Esophagus muscularis mucosa (tissue), 4 donors: ENCODE measurements at places on chromosomes 4 and X. TPM values are rescaled to one million over a fixed set of nuclear protein-coding genes. Genes with fewer than 3 reads are reported as not detected.
A peak's percentile ranks its signal among the peaks of the same experiment; 100 is the strongest.

DNA sequence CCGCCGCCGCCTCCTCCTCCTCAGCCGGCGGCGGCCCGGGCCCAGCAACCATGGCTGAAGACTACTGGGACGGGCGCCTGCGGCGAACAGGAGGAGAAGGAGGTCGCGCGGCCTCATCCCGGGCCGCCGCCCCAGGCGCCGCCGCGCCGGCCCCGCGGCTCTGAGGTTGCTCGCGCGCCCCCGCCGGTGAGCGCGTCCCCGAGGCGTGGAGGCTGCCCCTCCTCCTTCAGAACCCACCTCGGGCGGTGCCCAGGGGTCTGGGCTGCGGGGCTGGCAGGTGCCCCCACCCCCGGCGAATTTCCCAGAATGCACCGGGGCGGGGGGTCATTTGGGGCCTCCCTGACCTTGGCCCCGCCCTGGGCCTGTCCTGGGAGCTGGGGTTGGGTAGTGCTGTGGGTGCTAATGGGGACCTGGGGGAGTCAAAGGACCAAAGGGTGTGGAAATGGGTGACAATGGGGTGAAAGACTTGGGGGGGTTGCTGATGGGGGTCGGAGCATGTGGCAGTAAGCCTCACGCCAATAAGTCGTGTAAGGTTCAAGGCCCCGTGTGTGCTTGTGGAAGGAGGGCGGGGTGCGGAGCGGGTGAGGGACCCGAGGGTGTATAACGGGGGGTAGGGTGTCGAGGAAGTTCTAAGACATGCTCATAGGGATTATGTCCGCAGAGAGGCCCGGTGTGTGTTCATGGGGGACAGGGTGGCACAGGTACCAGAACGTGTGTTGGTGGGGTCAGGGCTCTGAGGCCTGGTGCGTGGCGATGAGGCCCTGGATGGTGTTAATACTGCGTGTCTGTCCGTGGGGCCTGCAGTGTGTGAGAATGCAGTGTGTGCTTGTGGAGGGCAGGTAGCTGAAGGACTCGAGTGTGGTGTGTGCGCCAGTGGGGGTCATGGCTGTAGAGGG lies 687 bp downstream of the CDK16 start:
- H3K27ac ChIP-seq, result peak overlapping the region; percentile 97
- no peaks in the 10 kb centered on the region for H3K27me3 ChIP-seq

- no peak for DNase-seq
- H3K4me3 ChIP-seq, result no peak overlapping the region
- H3K27me3 ChIP-seq, result no peaks in the 10 kb centered on the region
- no peak overlapping the region for H3K27ac ChIP-seq
- no peaks in the 10 kb centered on the region for H3K36me3 ChIP-seq
- no peaks in the 10 kb centered on the region for H3K4me1 ChIP-seq
Measured at GRCh38 chr4:54484383-54484782, 173.4 kb upstream of the KIT start.

The DMP1 gene
- total RNA-seq, result not detected

DNA sequence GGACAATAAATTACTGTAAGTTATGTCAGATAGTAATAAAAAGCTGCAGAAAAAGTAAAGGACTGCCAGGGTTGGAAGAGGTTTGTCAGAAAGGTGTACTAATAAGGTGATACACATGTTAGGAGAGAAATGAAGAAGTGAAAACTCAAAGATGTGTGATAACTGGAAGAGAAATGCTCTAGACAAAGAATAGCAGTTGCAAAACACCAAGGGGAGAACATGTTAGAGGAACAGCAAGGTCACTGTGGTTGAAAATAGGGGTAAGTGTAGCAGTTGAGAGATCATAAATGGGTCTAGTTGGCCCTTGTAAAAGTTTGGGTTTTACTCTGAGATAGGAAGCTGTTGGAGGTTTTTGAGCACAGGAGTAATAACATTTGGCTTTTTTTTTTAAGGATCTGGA lies 46.9 kb downstream of the HSPA4L start:
- H3K36me3 ChIP-seq, result no peaks in the 10 kb centered on the region
- no peak overlapping the region for H3K4me3 ChIP-seq
- H3K27ac ChIP-seq, result no peak overlapping the region
- DNase-seq, result no peak
- no peaks in the 10 kb centered on the region for H3K4me1 ChIP-seq

DNA sequence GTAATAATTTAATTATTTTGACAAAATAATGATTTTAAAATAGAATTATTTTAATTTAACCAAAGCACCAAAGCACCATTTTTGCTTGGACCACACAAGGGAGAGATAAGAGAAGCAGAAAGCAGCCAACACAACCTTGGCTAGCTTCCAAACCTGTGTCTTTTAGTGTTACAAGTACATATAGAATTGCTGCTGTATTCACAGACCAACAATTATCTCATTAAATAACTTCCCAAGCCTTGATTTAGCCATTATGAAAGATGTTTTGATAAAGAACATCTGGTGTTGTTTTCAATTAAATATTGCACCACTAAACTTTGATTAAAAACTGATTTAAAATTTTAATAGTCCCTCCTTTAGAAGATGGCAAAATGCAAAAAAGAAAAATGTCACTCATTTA lies 14.0 kb upstream of the IGFBP7 start:
- H3K4me3 ChIP-seq, result no peak overlapping the region
- H3K36me3 ChIP-seq, result no peaks in the 10 kb centered on the region
- no peak for DNase-seq
- H3K27ac ChIP-seq, result no peak overlapping the region
- no peaks in the 10 kb centered on the region for H3K27me3 ChIP-seq
- H3K4me1 ChIP-seq, result peaks cover 5% of the 10 kb centered on the region

DNA sequence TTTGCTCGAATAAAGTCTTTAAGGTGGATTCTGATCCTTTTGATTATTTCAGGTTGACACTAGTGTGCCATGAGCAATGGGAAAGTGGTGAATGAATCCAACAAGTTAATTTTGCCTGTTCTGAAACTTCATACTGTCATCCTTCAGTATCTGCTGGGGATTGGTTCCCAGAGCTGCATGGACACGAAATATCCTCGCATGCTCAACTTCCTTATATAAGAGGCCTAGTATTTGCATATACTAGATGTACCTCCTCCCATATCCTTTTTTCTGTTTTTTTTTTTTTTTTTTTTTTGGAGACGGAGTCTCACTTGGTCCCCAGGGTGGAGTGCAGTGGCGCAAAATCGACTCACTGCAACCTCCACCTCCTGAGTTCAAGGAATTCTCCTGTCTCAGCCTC lies 23.0 kb upstream of the PDS5A start:
- no peaks in the 10 kb centered on the region for H3K27me3 ChIP-seq
- no peaks in the 10 kb centered on the region for H3K4me1 ChIP-seq
- no peaks in the 10 kb centered on the region for H3K36me3 ChIP-seq
- H3K4me3 ChIP-seq, result no peak overlapping the region
- no peak for DNase-seq
- no peak overlapping the region for H3K27ac ChIP-seq

DNA sequence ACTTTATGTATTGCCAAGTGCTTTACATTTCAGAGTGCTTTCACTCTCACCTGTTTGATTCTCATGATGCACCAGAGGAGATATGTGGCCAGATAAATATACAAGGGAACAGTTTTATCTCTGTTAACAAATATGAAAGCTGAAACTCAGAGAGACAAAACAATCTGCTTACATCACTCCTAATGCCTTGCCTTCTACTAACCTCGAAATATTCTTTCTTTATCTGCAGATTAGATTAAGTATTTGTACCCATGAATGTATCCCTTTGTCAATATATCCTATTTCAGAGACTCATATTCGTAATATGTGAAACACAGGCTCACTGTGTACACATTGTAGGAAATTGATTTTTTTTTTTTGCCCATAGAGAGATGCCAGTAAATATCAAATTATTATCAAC lies 178.1 kb downstream of the NWD2 start:
- H3K27me3 ChIP-seq, result no peaks in the 10 kb centered on the region
- H3K4me3 ChIP-seq, result no peak overlapping the region
- DNase-seq, result no peak
- H3K27ac ChIP-seq, result no peak overlapping the region

DNA sequence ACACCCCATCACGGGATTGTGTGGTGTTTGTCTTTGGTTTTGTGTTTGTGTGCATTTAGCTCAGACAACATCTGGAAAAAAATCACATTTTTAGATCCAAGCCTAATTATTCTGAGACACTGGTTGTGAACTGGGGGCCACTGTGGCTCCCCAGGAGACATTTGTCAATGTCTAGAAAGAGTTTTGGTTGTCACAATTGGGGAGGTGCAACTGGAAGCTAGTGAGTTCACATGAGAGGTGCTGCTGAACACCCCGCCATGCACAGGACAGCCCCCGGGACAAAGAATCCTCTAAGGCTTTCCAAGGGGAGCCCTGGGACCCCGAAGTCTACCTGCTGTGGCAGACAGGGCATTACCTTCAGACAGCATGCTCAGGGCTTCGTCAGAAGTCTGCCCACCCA lies 26.5 kb downstream of the GPR143 start:
- H3K27ac ChIP-seq, result no peak overlapping the region
- H3K4me1 ChIP-seq, result no peaks in the 10 kb centered on the region
- DNase-seq, result no peak
- no peaks in the 10 kb centered on the region for H3K27me3 ChIP-seq

The ADGRG4 gene
- not detected for total RNA-seq

The SLC39A8 gene
- total RNA-seq, result 4.0 TPM

GRCh38 chr4:83558680-83559079 lies 22.8 kb downstream of the GPAT3 start:
- no peaks in the 10 kb centered on the region for H3K4me1 ChIP-seq
- no peak overlapping the region for H3K27ac ChIP-seq
- H3K27me3 ChIP-seq, result no peaks in the 10 kb centered on the region
- no peaks in the 10 kb centered on the region for H3K36me3 ChIP-seq
- DNase-seq, result no peak
- no peak overlapping the region for H3K4me3 ChIP-seq

The TEC gene
- 2.2 TPM for total RNA-seq

The SYN1 gene
- total RNA-seq, result 0.98 TPM

DNA sequence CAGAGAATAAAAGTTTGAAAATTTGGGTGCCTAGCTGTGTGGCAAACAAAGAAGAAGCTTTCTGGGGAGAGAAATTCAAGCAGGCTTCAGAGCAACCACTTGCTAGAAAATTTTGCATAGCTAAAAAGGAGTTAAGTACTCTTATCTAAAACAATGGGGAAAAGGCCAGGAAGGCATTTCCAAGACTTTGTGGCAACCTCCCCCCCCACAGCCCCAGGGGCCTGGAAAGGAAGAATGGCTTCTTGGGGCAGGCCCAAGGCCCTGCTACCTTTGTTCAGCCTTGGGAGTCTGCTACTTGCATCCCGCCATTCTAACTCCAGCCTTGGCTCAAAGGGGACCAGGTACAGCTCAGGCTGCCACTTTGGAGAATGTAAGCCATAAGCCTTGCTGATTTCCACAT lies 102.2 kb downstream of the PTCHD1 start:
- H3K4me1 ChIP-seq, result peaks cover 18% of the 10 kb centered on the region
- no peak overlapping the region for H3K27ac ChIP-seq
- no peak for DNase-seq
- no peaks in the 10 kb centered on the region for H3K36me3 ChIP-seq

GRCh38 chrX:30957753-30958152 lies 68.7 kb upstream of the TAB3 start:
- no peaks in the 10 kb centered on the region for H3K27me3 ChIP-seq
- H3K36me3 ChIP-seq, result no peaks in the 10 kb centered on the region
- no peak overlapping the region for H3K4me3 ChIP-seq
- no peaks in the 10 kb centered on the region for H3K4me1 ChIP-seq
- H3K27ac ChIP-seq, result no peak overlapping the region

The GAGE13 gene
- total RNA-seq, result not detected

DNA sequence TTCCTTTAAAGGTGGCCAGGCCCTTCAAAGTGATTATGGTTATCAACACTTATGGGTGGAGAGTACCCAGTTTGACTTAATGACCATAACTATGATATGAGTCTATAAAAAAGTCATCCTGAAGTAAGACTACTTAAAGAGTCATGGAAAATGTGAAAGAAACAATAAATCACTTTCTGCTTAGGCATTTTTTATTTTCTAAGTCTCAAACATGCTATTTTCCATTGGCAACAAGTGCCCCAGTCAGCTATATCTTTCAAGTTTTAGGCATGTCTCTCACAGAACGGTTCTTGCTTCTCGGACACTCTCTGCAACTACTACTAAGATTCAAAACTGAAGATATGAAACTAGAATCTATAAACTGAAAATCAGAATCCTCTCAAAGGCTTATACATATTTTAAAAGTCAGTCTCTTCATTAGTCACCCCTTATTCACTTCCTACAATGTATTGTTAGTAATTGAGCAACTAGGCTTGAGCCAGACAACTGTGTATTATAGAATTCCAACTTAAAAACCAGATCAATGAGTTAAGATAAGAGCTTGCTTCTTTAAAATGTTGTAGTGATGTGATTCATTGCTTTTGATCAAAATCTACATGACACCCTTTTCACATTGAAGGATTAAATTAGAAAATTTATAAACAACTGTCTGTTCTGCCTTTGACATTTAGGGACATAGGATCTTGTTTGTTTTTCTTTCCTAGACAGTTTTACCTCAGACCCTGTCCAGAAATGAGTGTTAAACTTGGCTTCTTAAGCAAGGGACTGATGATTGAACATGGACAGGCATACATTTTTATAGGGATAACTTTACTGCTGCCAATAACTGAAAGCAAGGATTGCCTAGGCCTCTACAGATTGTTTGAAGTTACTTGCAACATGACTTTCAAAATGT lies 2.9 kb downstream of the ANTXR2 start:
- H3K4me3 ChIP-seq, result peak overlapping the region; percentile 92
- H3K27ac ChIP-seq, result peak overlapping the region; percentile 92
- no peak for DNase-seq
- peaks cover 68% of the 10 kb centered on the region for H3K4me1 ChIP-seq

The USP26 gene
- not detected for total RNA-seq

- H3K4me3 ChIP-seq, result peak overlapping the region; percentile 56
- peak overlapping the region; percentile 92 for H3K27ac ChIP-seq
- no peaks in the 10 kb centered on the region for H3K36me3 ChIP-seq
- H3K27me3 ChIP-seq, result peaks cover 3% of the 10 kb centered on the region
- peak; percentile 91 for DNase-seq
- peaks cover 38% of the 10 kb centered on the region for H3K4me1 ChIP-seq
Measured at GRCh38 chrX:40013266-40014195, 84.2 kb downstream of the BCOR start.

- H3K27me3 ChIP-seq, result no peaks in the 10 kb centered on the region
- DNase-seq, result no peak
- H3K27ac ChIP-seq, result no peak overlapping the region
- H3K4me1 ChIP-seq, result no peaks in the 10 kb centered on the region
- no peaks in the 10 kb centered on the region for H3K36me3 ChIP-seq
- no peak overlapping the region for H3K4me3 ChIP-seq
Measured at GRCh38 chrX:10230222-10230621, 73.4 kb downstream of the CLCN4 start.

GRCh38 chr4:78484574-78484973 lies 67.0 kb upstream of the ANXA3 start:
- DNase-seq, result no peak
- no peaks in the 10 kb centered on the region for H3K36me3 ChIP-seq
- H3K27ac ChIP-seq, result no peak overlapping the region
- H3K27me3 ChIP-seq, result no peaks in the 10 kb centered on the region
- no peaks in the 10 kb centered on the region for H3K4me1 ChIP-seq
